ENCODE measurements at places on chromosomes 11 and 22. TPM values are rescaled to one million over a fixed set of nuclear protein-coding genes. Genes with fewer than 3 reads are reported as not detected.

DNA sequence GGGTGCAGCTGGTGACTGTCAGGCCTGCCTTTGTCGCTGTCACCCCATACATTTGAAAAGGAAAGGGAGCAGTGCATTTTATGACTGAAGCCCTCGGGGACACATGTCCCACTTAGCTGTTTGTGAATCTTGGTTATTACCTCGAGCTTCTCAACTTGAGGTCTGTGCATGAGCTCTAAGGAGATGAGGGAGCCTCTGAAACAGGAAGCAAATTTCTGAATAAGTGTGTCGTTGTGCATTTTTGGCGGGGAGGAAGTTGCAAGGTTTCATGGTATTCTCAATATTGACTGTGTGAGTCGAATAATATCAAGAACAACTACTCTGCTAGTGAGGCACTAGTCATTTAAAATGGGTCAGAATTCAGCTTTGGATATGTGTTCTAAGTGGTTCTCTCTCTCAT, 149.7 kb upstream of the PLET1 start:
- no peak overlapping the region for H3K27ac ChIP-seq
- no peak for DNase-seq
- H3K27me3 ChIP-seq, result no peaks in the 10 kb centered on the region
- H3K36me3 ChIP-seq, result no peaks in the 10 kb centered on the region

DNA sequence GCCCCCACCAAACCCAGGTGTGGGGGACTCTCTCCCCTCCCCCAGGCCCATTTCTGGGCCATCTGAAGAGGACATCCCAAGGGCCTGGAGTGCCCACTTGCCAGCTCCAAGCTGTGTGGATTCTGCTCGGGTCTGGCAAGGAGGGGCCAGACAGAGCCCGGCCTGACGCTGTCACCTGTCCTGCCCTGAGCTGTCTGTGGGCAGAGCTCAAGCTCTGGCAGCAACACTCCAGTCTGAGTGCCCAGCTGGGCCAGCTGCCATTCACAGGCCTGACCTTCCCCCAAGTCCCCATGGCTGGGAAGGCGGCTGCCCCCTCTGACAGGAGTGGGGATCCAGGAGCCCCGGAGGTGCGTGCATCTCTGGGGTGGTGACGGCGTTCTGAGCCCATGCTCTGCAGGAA, 6.2 kb upstream of the PIM3 start:
- no peaks in the 10 kb centered on the region for H3K36me3 ChIP-seq
- peaks cover 3% of the 10 kb centered on the region for H3K4me1 ChIP-seq
- no peak overlapping the region for H3K27ac ChIP-seq
- DNase-seq, result no peak
- no peak overlapping the region for H3K4me3 ChIP-seq
- no peaks in the 10 kb centered on the region for H3K27me3 ChIP-seq

DNA sequence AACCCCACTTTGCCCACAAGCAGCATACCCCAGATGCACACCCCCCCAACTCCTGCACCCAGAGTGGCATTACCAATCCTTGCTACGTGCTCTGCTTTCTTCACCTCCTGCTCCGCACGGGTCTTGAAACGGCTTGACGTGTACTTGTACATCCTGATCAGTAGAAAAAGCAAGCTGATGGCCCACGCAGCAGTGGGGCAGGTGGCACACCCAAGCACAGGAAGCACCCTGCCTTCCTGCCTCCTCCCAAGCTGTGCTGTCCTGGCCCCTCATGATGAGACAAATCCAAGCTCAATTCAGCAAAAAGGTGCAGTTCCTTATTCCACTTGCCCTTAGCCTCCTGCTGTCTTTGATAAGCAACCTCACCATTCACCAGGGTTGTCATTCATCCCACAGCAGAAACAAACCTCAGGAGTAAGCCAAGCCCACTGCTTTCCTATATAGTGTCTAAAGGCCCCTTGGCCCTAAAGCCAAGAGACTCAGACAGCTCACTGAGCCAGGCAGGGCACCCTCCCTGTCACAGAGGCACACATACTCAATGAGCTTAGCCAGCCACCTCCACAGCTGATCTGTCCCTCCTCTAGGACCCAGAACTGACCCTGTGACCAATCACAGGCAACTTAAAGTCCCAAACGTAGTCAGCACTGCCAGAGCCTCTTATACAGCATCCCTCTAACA, 27.8 kb downstream of the MORC2 start:
- DNase-seq, result no peak
- no peaks in the 10 kb centered on the region for H3K27me3 ChIP-seq
- H3K27ac ChIP-seq, result no peak overlapping the region
- H3K4me1 ChIP-seq, result no peaks in the 10 kb centered on the region

GRCh38 chr11:59698506-59698905, 15.1 kb downstream of the OR10V1 start:
- no peaks in the 10 kb centered on the region for H3K27me3 ChIP-seq
- DNase-seq, result no peak
- H3K36me3 ChIP-seq, result no peaks in the 10 kb centered on the region

DNA sequence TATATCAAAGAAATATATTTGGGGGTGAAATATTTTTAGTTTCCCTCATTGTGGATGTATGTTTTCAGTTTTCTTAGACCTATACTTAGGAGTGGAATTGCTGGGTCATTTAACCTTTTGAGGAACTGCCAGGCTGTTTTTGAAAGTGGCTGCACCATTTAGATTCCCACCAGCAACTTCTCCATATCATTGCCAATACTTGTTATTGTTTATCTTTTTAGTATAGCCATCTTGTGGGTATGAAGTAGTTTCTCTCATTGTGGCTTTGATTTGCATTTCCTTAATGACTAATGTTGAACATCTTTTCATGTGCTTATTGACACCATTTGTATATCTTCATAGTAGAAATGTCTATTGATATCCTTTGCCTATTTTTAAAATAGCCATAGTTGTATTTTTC, 62.1 kb upstream of the B3GNT6 start:
- DNase-seq, result no peak
- no peak overlapping the region for H3K27ac ChIP-seq
- no peaks in the 10 kb centered on the region for H3K4me1 ChIP-seq
- no peaks in the 10 kb centered on the region for H3K27me3 ChIP-seq

DNA sequence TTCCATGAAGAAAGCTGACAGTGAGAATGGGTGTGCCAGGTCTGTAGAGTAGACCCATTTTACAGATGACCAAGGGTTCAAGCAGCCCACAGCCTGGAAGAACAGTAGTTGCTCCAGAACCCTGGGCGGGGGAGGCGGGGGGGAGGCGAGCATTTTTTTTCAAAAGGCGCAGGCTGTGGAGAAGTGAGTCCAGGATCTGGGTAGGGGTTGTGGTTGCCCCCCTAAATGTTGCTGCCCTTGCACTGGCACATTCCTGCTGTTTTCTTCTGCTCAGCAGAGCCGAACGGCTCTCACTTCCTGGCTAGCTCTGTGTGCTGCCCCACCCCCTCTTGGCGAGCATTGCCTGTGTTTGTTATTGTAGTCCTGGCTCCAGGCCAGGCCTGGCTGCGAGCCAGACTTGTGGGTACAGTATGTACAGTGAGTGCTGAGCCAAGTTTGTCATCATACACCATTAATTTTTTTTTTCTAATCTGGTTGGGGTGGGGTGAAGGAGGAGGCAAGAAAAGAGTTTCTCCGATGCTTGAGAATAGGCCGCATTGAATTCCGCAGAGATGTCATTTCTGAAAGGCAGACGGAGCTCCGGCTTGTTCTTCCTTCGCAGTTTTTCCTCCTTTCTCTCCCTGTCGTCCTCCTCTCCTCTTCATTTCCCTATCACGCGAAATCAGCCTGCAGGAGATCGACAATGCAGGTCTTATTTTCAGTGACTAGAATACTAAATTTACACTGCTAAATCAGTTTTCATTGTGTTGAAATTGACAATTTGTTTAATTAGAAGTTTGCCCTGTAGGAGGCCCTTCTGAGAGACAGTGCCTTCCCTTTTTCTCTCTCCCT, 100.5 kb downstream of the ZBTB16 start:
- peaks cover 35% of the 10 kb centered on the region for H3K4me1 ChIP-seq
- H3K27ac ChIP-seq, result no peak overlapping the region
- H3K4me3 ChIP-seq, result no peak overlapping the region
- no peaks in the 10 kb centered on the region for H3K27me3 ChIP-seq
- no peaks in the 10 kb centered on the region for H3K36me3 ChIP-seq
- DNase-seq, result peak; percentile 55

GRCh38 chr11:8962841-8963240, 1.4 kb downstream of the TMEM9B start:
- H3K36me3 ChIP-seq, result no peaks in the 10 kb centered on the region
- no peak overlapping the region for H3K27ac ChIP-seq
- H3K27me3 ChIP-seq, result no peaks in the 10 kb centered on the region

GRCh38 chr11:127816962-127817361, 770.4 kb downstream of the ETS1 start:
- H3K36me3 ChIP-seq, result no peaks in the 10 kb centered on the region
- no peak overlapping the region for H3K4me3 ChIP-seq
- no peak overlapping the region for H3K27ac ChIP-seq

DNA sequence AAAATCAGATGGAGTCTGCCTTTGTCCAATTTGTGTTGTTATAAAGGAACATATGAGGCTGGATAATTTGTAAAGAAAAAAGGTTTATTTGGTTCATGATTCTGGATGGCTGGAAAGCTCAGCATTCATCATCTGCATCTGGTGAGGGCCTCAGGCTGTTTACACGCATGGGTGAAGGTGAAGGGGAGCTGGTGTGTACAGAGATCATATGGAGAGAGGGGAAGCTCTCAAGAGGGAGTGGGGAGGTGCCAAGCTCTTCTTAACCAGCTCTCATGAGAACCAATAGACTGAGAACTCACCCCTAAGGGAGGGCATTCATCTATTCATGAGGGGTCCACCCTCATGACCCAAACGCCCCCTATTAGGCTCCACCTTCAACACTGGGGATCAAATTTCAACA, 40.0 kb downstream of the NEU3 start:
- no peak overlapping the region for H3K4me3 ChIP-seq
- no peaks in the 10 kb centered on the region for H3K27me3 ChIP-seq
- DNase-seq, result no peak
- no peaks in the 10 kb centered on the region for H3K36me3 ChIP-seq
- H3K4me1 ChIP-seq, result no peaks in the 10 kb centered on the region
- no peak overlapping the region for H3K27ac ChIP-seq

- H3K27ac ChIP-seq, result no peak overlapping the region
- H3K4me3 ChIP-seq, result no peak overlapping the region
- H3K36me3 ChIP-seq, result no peaks in the 10 kb centered on the region
- DNase-seq, result no peak
- H3K4me1 ChIP-seq, result peaks cover 19% of the 10 kb centered on the region
- H3K27me3 ChIP-seq, result no peaks in the 10 kb centered on the region
These were observed 53.4 kb upstream of the SPATA19 start for GRCh38 chr11:133898770-133899115.

TUB gene
- total RNA-seq, result 41.3 TPM

RTCB gene
- 215 TPM for total RNA-seq

All from neural progenitor cell (in vitro differentiated cells).